T47D (cell line): ENCODE measurements at places on chromosomes 12 and 14.

- DNase-seq = no peak
Observed at GRCh38 chr12:44155358-44155757, 319.5 kb downstream of the TMEM117 start.

DNA sequence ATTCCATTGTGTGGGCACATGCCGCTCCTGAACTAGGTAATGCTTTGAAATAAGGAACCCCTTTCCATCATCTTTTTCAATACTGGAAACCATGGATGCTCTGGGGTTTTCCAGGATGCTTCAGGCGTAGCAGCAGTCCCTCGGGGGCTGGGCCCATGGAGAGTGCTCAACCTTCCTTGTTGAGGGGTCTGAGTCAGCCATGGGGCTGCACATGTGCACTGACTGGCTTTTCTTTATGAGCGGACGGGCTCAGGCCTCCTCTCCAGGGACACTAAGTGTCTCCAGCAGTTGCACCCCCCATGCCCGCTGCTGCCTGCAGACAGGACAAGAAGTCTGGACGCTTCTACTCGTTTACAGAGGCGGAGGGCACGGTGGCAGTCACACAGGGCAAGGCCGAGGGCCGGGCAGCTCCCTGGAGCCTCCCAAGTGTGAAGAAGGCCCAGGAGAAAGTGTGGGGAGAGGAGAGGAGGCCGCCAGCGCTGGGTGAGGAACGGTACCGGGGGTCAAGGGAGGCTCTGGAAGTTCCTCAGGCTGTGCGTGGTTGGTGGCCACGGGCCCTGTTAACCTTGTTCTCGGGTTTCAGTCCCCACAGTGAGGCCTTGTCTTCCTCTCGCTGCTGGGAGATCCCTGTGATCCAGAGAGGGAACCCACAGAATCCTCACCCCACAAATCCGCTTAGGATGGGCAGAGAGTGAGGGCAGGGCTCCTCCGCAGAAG is 51.2 kb downstream of the TEAD4 start:
- DNase-seq = no peak

DNA sequence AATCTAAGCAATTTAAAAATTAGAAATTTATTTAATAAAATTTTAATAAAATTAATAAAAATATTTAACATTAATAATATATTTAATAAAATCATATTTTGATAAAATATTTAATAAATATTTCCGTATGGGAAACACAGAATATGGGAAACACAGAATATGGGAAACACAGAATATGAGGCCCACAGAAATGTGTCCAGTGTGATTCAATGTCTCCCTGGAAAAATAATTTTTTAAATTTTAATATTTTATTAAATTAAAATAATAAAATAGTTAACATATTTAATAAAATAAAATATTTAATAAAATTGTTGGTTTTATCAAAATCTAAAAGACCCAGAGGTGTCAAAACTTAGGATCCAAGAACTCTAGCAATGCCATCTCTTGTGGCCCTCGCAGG is 186.4 kb downstream of the TMEM132D start:
- no peak for DNase-seq

DNA sequence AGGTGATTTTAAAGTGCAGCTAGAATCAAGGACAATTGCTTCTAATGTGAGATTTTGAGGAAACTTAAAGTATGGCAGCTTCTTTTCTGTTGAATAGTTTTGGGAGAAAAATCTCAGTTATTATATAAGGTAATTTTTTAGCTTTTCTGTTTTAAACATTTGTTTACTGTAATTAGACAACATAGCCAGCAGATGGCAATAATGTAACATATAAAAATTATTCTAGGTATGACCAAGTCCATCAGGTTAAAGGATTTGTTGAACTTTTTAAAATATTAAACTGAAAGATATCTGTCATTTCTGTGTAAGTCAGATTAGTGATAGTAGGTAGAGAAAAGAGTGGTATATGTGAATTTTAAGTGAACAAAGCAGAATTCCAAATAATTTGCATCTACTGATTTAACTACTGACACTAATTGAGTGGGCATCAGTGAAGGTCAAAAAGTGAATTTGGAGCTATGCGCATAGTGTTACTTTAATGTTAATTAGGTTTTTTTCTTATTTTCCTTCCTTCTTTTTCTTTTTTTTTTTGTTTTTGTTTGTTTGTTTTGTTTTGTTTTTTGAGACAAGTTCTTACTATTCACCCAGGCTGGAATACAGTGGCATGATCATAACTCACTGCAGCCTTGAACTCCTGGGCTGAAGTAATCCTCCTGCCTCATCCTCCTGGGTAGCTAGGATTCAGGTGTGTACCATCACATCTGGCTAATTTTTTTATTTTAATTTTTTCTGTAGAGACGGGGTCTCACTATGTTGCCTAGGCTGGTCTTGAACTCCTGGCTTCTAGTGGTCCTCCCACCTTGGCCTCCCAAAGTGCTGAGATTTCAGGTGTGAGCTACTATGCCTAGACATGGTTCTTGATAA is 18.6 kb downstream of the PRORP start:
- no peak for DNase-seq

GRCh38 chr12:94263905-94264561 is 115.7 kb downstream of the PLXNC1 start:
- DNase-seq = no peak

DNA sequence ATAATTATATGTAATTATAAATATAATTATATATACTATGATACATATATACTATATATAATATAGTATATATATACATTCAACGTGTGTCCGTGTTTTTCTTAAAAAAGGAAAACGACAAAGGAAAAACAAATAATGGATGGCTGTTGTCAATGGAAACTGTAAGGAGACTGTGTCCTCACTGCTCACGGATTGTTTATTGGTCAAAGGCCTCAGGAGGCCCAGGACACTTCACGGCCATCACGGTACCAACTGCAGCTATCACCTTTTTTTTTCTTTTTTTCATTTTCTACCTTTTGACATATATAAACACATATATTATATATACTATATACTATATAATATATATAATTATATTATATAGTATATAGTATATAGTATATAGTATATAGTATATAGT is 113.4 kb downstream of the SPTSSA start:
- no peak for DNase-seq

GRCh38 chr12:41361738-41362137 is 173.6 kb downstream of the PDZRN4 start:
- no peak for DNase-seq
